Colonic mucosa (tissue), 4 donors: ENCODE measurements at places on chromosomes 7 and 10.

GRCh38 chr7:141590666-141591065, 39.5 kb downstream of the AGK start:
- DNase-seq = no peak

DNA sequence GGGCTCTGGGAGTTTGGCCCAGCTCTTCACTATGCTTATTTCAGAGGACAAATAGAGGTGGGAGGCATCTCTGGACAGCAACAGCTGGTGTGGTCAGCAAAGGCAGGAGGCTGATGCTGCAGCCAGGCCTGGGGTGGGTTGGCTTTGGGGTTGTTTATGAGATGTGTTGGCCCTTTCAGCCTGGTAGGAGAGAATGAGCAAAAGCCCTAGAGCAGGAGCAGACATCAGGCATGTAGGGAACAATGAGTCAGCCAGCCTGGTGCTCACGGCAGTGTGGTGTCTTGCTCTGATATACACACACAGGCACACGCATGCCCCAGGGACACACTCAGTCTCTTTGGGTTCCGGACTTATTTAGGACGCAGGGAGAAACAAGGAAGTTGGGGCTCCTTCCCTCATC, 157.1 kb downstream of the PRKCQ start:
- no peak for DNase-seq

DNA sequence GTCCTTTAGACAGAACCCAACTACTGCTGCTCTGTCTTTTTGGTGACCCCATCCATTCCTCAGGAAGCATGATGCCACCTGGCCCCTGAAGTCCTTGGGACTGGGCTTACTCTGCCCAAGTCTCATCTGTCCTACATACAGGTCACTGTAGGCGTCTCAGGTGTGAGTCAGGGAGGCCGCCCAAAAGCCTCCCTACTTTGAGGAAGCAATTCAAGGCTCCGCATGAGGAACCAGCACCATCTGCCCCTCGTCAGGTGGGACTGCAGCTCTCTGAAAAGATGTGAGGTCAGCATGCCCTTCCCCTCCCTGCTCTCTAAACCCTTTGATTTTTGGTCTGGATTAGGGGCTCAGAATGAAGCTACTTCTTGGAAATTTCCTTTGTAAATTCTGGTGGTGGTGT, 354.8 kb downstream of the CXCL12 start:
- DNase-seq = peak; percentile 3

GRCh38 chr10:36526033-36526432, 599.4 kb upstream of the ANKRD30A start:
- no peak for DNase-seq

GRCh38 chr10:82176587-82176986, 301.6 kb downstream of the NRG3 start:
- no peak for DNase-seq
